Activated T-helper 1 cell treated with Interleukin-2 at 50 U/mL for 16 hours (primary cell): ENCODE measurements at places on chromosomes 3 and 15.

DNA sequence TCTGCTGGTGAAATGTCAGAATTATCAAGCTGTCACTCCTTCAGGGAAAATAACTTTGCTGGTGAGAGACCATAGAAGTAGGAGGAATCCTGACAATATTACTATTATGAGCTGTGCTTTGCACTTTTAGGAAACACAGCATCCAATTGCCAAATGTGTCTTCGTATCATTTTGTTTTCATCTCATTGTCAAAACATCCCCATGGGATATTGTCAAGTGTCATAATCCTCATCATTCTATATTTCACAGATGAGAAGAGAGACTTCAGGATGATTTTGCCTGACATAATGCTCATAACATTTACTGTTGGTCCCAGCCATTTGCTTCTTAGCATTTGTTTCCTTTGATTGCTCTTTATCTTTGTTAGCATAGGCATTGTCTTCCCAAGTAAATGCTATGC, 120.5 kb upstream of the NUDT16 start:
- DNase-seq: no peak

DNA sequence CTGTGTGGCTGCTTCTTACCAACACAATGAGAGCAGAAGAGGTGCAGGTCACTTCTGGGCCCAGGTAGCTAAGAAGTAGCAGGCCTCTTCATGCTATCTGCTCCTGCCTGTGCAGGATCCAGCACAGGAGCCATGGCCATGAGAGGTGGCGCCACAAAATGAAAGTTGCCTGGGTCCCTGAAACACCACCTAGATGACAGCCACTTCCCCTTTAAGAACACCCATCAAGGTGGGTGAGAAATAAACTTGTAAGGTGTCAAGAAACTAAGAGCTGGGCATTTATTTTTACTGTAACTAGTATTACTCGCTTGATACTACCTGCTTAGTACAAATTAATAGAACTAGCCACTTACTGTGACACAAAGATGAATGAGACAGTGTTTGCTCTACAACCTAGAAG, 484.6 kb upstream of the TBL1XR1 start:
- DNase-seq: no peak

- no peak for DNase-seq
Observed at GRCh38 chr15:96670389-96670788, 339.9 kb downstream of the NR2F2 start.

- peak; percentile 64 for DNase-seq
Observed at GRCh38 chr3:52216585-52217408, 8.6 kb downstream of the TLR9 start.

DNA sequence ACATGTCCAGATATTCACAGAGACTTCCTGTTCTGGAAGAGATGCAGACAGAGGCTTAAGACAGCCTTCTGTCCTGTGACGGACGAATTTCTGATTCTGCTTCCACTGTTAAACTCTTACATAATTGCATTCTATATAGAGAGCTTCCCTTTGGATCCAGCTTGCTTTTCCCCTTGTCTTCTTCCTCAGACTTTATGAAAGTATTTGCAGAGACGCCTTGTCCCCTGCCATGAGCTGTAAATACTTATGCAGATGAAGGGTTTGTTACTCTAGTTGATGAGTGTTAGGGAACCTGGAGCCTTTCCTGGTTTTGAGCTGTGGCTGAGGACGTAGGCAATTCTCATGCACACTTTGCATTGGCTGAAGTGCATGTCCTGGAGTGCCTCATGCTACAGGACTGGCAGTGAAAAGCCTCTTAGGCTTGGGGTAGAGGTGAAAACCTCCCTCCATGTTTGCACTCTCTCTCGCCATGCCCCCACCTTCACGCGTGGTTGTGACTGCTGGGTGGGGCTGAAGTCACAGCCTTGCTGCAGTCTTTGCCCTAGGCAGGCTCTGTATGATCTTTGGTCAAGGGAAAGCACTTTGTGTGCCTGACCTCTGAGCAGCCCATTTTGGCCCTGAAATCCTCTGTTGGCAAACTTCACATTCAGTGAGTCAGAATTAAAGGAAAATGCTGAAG, 286.6 kb downstream of the PTPRG start:
- DNase-seq: no peak

- no peak for DNase-seq
Observed at GRCh38 chr3:88640581-88640980, 466.8 kb upstream of the EPHA3 start.

DNA sequence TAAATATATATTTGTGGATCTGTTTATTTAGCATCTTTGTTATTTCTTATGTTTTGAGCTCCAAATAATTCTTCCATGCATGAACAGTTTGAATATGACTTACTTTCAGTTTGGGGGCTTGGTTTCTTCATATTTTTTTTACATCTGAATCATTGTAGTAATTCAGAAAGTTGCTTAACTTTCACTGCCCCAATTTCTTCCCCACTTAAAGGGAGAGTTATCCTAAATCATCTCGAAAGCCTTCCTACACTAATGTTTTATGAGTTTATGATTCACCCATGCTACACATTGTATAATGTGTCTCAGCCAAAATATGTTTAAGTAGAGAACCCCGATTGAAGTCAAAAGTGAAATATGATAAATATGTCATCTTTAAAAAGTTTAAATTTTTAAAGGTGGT, 47.8 kb downstream of the SPRED1 start:
- DNase-seq: no peak

GRCh38 chr3:173876476-173876875, 478.9 kb downstream of the NLGN1 start:
- no peak for DNase-seq

GRCh38 chr15:31402511-31403056, 75.9 kb downstream of the KLF13 start:
- DNase-seq: no peak

DNA sequence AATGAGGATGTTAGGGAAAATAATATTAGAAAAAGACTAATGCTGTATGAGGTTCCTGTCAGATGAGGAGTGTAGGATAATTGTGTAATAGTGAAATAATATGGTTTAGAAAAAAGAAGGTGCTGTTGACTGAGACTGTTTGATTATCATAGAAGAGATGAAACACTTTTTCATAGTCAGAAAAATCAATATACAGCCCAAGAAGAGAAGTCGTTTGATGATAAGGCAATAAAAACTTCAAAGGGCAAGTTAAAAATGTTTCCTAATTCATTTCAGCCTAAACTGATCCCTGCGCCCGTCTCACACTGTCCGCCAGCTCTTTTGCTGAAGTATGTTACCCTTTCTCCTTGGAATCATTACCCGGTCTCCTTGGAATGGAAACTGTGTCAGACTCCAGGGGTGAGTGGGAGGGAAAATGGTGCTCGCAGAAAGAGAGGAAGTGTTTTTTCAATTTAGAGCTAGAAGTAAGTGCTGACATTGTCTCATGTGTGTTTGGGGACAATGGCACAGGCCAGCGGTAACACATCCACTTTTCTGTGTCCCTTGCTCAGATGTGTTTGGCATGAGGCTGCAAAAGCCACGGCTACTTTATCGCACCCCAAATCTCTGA, 23.6 kb downstream of the DUT start:
- DNase-seq: no peak

DNA sequence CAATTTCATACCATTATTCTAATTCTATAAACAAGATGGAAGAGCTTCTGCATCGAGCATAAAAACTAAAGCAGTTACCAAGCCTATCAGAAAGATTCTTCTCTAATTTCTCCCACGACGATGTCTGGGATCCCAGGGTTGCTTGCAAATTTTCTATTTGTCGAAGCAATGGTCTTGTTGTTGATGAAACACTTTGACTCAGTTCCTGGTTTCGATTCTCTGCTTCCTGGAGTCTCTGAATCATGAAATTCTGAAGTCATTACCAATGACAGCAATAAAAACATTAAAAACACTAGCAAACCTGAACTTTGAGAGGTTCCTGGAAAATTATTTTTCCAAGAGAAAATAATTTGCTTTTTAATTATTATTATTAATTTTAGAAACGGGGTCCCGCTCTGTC, 18.7 kb downstream of the TMF1 start:
- no peak for DNase-seq

- no peak for DNase-seq
Observed at GRCh38 chr3:184842433-184842832, 30.5 kb downstream of the VPS8 start.

DNA sequence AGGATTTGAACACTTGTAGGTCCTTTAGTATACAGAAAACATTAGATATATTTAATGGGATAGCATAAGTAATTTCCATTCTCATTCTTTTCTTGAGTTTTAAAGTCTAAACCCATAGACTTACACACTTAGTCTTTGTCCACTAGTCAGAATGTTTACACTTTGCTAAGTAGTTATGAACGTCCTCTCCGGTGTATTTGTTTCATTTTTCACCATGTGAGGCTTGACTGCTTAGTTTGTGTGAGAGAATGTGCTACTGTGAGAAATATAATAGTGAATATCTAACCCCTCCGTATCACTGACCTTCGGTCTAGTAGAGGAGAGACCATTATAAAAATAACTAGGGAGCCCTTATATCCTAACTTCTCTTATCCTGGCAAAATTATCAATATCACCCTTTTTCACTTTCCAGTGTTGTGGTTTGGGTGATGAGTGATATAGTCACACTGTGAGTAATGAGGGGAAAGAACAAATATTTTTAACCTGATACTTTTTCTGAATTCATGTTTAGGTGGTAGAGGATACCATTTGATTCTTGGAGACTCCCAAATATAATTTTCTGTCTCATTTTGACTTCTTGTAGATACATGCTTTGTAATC, 122.4 kb downstream of the UBE2E2 start:
- no peak for DNase-seq

DNA sequence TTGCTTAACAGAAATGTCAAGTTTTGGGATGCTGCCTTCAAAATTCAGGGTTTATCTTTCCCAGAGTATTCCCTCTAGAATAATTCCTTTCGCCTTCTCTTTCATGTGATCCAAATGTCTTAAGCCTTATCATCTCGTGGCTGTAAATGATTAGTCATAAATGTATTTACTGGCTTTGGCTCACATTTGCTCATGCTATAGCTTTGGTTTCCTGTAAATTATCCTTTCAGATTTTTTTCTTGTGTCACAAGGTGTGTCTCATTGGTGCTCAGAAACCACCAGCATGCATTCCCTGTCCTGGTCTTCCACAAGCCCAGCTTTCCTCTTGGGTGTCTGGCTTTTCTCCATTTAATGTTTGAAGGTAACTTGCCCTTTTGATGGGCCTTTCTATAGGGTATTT, 692.7 kb upstream of the ALCAM start:
- no peak for DNase-seq

GRCh38 chr3:103453152-103453551, 1018.3 kb downstream of the ZPLD1 start:
- DNase-seq: no peak

DNA sequence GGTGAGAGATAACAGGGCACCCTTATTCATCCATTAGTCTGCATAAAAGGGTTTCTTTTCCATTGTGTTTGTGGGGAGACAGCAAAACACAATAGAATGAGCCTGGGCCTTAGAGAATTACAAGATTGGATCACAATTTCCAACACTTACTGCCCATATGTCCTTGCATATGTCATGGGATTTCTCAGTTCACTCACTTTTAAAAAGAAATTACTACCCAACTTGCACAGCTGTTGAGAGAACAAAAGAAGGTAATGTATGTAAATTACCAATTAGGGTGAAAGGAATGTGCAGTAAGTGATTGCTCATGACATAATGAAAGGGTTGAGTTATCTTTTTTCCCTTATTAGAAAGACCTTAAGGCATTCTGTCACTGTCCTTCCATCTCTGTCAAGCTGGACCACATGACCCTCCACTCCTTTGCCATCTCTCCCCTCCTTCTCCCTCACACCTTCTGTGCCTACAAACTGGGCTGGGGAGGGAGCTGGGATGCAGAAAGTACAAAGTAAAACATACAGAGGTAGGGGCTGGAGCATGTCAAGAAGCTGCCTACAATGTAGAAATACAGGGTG, 244.2 kb downstream of the ZMAT3 start:
- DNase-seq: no peak

DNA sequence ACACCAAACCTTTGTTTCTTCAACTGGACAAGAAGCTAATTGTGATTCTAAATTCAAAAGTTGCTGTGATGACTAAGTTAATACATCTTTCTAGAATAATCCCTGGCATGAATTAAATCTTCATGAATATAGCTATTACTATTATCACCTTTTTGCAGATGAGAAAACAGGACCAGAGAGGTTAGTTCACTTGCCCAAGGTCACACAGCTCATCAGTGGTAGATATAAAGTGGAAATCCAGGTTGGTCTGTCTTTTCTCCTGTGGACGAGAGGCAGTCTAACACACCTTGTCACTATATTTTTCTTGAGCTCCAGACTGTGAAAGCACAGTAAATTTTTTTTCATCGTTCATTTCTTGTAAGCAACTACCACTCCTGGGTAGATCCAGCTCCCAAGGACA, 247.6 kb upstream of the LRTM1 start:
- DNase-seq: no peak

DNA sequence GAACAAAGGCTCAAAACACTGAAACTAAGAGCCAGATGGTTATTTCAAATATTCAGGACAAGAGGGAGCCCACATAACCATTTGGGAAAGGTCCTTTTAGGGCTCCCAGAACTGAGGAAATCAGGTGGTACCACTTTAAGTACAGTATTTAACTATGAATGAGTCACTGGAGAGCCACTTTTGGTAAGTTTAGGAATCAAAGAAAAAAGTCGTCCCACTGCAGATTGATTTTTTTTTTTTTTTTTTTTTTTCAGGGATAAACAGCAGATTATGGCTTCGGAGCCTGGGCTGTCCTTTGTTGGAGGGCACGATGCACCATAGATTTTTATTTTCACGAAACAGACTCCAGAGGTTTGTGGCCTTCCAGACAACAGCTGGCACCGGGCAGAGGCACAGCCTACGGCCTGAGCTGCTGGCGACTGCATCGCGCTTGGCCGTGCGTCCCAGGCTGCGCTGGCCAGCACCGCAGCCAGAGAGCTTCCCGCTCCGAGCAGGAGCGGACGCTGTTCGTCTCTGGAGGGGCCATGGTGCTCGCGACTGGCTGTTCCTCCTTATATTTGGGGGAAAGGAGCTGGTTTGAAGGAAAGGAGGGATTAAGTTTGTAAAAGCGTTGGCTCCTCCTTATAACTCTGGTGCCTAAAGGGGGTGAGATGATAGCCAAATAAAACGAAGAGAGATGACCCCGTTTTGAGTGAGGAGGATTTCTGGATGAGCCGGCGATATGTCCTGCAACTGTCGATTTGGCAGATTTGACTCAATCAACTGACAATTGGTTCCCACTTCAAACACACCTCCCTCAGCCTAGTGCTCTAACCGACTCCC, 152.9 kb upstream of the GOLIM4 start:
- DNase-seq: no peak

- no peak for DNase-seq
Observed at GRCh38 chr3:94972066-94972465, 909.2 kb downstream of the NSUN3 start.

DNA sequence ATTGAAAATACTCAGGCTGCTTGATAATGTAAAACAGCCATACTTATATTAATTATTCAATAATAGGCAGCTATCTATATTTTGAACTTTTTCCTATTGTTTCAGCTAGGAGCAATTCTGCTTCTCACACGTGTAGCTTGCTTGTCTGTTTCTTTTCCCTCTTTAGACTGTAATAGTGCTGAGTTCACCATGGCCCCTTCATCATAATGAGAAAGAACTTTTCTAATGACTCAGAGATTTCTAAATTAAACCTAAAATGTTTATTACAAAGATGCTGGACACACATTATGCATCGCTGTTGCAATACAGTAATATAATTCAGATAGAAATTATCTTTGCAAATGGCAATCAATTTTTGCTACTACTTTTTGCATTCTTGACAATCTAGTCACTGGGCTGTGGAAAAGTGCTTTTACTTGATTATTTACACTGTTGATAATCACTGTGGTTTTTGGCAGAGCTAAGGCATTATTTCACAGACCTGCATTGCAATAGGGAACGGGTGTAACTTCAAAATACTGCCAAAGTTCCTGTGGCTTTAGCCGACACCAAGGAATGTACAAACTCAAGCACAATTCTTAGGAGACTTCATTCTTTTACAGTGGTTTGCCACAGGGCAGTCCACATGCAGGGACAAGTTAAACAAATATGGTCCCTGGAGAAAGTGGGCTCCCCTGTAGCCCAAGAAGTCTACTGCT, 281.0 kb upstream of the TBL1XR1 start:
- DNase-seq: no peak
